ENCODE measurements at places on chromosomes 6 and 20.

DNA sequence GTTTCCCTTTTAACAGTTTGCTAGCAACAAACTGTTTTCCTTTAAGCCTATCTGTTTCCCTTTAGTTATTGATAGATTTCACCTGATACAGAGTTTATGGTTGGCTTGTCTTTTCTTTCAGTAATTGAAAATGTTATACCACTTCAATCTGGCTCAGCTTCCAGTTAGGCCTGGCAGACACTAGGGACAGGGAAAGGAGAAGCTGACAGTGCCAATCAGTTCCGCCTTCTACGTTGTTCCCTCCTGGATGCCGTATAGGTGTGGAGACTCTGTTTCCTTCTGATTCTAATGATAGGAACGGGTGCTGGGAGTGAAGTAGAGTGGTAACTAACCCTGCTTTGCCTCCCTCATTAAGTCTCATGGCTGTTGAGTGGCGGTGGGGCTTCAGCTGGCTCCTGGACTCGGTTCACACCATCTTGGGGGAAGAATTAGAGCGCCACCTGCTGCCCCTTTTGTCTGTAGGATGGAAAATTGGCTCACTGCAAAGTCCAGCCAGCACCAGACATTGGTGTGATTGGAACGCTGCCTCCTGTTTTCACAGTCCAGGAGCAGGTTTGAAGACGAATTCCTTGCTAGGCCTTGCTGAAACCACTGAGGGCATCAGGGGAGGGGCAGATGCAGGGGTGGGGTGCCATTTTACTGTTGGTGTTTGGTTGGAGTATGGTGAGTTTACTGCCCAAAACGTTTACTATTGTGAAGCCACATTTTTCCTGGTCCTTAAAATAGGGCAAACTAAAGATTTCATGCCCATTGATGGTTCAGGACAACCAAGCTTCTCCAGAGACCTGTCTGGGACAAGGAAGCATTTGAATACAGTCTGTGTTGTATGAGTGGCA lies 1729.5 kb downstream of the GRIK2 start:
- peak; percentile 67 for DNase-seq

GRCh38 chr6:89084954-89085353 lies 4.4 kb downstream of the PNRC1 start:
- DNase-seq: no peak

DNA sequence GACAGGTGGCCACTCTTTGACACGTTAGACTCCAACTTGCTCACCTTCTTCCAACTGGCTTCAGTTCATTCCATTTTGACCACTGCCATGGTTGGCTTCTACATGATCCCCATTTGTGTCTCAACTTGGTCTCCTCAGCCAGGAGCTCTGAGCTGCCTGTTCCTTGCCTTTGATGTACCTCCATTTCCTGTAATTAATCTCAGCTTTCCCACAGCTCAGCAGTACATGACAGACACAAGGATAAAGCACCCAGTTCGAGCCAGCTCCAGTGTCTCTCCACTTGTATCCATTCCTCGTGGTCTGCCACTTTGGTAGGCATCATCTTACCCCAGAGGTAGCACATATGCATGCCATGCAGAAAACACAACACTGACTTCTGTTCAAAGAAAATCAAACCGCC lies 161.0 kb downstream of the TSHZ2 start:
- DNase-seq: no peak

GRCh38 chr6:71420095-71420692 lies 131.6 kb downstream of the OGFRL1 start:
- DNase-seq: peak; percentile 73

GRCh38 chr6:132298344-132298949 lies 102.8 kb downstream of the MOXD1 start:
- no peak for DNase-seq

DNA sequence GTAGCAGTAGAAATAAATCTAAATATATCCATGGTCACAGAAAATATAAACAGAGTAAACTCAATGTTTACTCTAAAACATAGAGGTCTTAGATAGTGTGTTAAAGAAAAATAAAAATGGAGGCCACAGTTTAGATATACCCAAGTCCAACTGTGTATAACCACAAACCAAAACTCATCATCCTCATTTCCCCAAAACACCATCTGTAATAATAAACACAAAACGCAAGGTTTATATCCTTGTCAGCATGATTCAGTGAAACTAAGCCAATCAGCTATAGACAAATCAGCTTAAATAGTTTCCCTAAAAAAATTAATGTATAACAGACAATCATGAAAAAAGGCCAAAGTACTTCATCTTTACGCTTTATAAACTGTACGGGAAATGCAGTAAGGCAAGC lies 2.7 kb upstream of the HACE1 start:
- DNase-seq: no peak

DNA sequence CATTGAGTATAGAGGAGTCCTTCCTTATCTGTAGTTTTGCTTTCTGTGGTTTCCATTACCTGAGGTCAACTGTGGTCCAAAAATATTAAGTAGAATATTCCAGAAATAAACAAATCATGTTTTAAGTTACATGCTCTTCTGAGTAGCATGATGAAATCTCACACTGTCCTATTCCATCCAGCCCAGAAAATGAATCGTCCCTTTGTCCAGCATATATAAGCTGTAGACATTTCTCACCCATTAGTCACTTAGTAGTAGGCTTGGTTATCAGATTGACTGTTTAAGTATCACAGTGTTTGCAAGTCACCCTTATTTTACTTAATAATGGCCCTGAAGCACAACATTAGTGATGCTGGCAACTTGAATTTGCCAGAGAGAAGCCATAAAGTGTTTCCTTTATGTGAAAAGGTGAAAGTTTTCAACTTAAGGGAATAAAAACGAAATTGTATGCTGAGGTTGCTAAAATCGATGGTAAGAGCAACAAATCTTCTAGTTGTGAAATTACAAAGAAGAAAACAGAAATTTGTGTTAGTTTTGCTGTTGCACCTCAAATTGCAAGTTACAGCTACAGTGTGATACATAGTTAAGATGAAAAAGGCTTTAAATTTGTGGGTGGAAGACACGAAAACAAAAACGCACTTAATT lies 198.6 kb upstream of the SIM1 start:
- DNase-seq: no peak

- DNase-seq: no peak
These were observed 117.1 kb upstream of the FBXL4 start for GRCh38 chr6:99064834-99065233.

DNA sequence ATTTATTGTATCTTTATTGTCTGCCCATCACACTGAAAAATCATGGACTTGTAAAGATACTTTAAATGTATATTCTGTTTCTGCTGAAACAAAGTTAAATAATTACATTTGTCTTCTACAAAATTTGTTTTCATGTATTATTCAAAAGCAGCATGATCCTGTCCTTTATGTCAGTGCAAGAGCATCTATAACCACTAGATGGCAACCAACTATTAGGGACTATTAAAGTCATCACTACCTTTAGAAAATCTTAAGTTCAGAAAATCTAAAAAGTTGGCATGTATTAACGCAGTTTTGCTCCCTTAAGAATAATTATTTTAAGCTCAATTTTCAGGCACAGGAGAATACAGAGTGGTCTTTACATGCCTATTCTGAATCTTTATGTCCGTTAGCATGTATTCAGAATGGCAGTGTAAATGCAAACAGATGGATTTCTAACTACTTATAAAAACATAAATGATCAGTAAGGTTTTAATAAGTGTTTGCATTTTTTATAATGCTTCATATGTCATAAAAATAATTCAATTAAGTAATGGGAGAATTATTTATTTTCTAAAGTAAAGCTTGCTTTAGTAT lies 17.8 kb downstream of the TMEM30A start:
- no peak for DNase-seq

All from type B pancreatic cell (in vitro differentiated cells).